H9 (cell line): ENCODE measurements at places on chromosomes 4 and X.

GRCh38 chr4:73401412-73401811 lies 2.7 kb upstream of the ALB start:
- H3K4me1 ChIP-seq, result no peaks in the 10 kb centered on the region
- no peak overlapping the region for H3K27ac ChIP-seq
- no peaks in the 10 kb centered on the region for H3K36me3 ChIP-seq
- DNase-seq, result no peak
- H3K27me3 ChIP-seq, result no peaks in the 10 kb centered on the region
- no peak overlapping the region for H3K4me3 ChIP-seq

- no peak for DNase-seq
- no peaks in the 10 kb centered on the region for H3K27me3 ChIP-seq
- H3K27ac ChIP-seq, result no peak overlapping the region
- H3K36me3 ChIP-seq, result no peaks in the 10 kb centered on the region
- no peaks in the 10 kb centered on the region for H3K4me1 ChIP-seq
Measured at GRCh38 chr4:21893136-21893535, 55.4 kb downstream of the KCNIP4 start.

DNA sequence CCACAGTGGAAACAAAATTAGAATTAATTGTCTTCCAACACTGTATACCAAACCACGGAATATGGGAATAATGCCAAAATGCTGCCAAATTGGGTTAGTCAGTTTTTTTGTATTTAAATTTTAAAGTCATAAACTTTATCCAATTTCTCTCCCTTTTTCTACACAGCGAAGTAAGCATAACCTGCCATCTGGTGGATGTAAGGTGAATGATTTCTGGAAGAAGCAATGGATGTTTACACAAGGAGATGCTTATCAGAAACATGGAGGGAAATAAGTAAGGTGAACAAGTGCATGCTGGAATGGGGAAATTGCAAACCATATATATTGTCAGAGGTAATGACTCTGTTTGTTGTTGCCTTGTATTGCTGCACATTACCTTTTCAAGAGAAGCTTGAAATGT lies 691.9 kb downstream of the TECRL start:
- H3K27ac ChIP-seq, result no peak overlapping the region
- H3K36me3 ChIP-seq, result no peaks in the 10 kb centered on the region
- no peaks in the 10 kb centered on the region for H3K27me3 ChIP-seq
- no peak for DNase-seq
- H3K4me3 ChIP-seq, result no peak overlapping the region

- H3K36me3 ChIP-seq, result no peaks in the 10 kb centered on the region
- H3K4me1 ChIP-seq, result peaks cover 2% of the 10 kb centered on the region; the same call in 1 of the 2 replicates
- H3K27ac ChIP-seq, result no peak overlapping the region
- DNase-seq, result no peak
Measured at GRCh38 chrX:134572816-134573682, 85.2 kb downstream of the PLAC1 start.

DNA sequence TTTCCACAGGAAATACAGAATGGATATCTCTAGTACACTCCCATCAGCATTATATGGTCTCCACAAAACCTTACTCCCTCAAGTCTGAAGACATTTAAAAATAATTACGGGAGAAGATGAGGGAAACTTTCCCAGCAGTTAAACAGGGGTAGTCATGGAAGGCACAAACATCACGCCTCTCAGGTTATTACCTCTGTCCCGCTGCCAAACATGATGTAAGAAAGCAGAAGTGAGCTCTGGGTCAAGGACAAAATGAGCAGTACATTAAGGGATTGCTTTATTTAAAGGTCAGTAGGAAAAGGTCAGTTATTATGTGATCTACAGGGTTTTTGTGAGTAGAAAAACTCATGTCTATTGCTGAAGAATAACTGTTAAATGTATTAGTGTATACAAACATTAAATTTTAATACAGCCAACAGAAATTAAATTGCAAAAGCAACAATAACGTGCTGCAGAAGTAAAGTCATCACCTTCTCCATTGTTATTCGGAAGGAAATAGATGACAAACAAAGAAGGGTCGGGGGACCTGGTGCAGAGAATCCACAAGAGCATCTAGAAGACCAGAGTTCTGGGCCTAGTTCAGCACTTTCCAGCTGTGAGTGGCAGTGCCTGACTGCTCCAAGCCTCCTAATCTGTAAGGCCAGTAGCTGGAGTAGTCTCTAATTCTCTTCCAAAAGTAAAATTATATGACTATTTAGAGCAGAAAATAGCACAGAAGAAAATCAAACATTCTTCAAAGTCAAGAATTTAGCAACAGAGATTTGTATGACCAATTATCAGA lies 171.2 kb downstream of the PPP3CA start:
- H3K27ac ChIP-seq, result no peak overlapping the region
- no peaks in the 10 kb centered on the region for H3K36me3 ChIP-seq
- H3K4me3 ChIP-seq, result no peak overlapping the region
- no peaks in the 10 kb centered on the region for H3K27me3 ChIP-seq
- DNase-seq, result no peak
